Endothelial cell (in vitro differentiated cells): ENCODE measurements at places on chromosomes 5 and 9. TPM values are rescaled to one million over a fixed set of nuclear protein-coding genes. Genes with fewer than 3 reads are reported as not detected.

DNA sequence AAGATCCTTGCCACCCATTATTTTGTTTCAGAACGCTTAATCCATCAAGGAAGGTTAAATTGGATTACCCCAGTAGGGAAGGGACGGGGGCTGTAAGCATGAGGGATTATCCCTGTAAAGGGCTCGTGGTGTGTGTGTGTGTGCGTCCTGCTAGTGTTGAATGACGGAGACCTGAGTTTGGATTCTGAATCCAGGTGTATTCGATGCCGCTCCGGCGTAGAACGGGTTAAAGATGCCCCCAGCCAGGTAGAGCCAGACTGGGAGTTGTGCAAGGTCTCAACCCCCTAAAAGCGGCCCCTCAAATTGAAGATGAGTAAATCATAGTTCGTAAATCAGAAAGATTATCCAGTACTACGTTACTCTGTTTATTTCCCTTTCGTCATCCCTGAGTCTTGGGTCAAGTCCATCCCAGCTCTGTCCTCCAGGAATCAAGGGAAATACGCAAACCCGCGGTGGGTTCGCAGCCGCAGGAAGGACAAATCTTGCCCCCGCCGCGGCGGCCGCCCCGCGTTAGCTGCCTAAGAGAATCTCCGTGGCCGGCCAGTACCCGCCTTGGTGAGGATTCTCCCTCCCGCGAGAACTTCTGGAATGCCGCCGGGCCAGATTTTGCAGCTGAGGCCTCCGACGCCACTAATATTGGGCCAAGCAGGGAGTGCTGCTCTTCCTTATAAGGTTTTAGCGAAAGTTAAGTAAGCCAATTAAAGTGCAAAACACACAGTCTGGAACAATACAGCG is 586 bp upstream of the MTAP start:
- DNase-seq: peak; percentile 65

DNA sequence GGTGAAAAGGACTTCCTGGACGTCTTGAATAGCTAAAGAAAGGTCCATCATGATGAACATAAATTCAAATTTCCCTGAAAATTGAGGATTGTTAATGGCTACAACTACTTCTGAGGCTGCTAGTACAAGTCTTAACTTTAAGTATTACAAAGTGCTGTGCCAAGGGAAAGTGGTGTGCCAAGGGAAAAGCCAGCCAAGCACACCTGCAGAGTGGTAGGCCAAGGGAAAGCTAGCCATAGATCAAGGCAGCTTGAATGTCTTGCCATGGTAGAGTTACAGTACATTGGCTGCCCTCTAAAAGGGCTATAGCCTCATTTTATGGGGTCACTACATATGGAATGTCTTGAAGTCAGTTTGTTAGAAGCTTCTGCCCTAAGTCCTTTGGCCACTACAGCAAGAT is 64.2 kb downstream of the SPEF2 start:
- DNase-seq: no peak

- DNase-seq: no peak
These were observed 15.7 kb upstream of the OR13C8 start for GRCh38 chr9:104553261-104553660.

- no peak for DNase-seq
These were observed 312.3 kb downstream of the MLLT3 start for GRCh38 chr9:20310024-20310423.

GRCh38 chr5:173901705-173902104 is 13.6 kb downstream of the CPEB4 start:
- no peak for DNase-seq

DNA sequence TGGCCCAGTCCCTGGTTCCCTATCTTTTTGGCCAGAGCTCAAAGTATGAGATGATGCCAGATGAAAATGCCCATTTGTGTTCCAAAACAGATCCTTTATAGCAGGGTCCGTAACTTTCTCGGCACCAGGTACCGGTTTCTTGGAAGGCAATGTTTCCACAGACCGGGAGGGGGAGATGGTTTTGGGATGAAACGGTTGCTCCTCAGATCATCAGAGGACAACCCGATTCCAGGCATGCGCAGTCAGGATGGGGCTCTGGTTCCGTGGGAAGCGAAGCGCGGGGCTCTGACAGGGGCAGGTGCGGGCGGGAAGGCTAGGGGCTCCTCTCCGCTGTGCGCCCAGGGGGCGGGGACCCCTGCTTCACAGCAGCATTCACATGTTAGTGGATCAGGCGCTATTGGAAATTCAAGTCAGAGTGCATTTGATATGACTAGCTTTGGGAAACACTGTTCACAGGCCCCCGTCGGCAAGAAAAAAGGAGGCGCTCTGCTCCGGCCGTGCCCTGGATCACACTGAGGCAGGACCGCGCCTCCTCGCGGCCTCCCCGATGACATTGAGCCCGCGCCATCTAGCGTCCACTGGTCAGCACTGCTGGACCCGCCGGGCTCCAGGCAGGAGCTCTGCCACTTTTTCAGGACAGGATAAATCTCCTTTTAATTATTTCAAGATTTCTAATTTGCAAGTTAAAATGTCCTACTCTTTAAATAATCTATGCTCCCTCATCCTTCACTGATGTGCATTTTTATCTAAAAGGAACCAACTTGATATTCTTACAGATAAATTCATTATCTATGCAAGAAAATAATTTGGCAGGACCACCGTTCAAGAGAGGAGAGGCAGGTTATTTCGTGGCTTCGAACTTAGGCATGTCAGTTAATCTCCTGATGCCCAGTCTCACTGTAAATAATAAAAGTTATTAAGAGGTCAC is 190.0 kb downstream of the FANCC start:
- peak; percentile 92 for DNase-seq

- no peak for DNase-seq
These were observed 143.0 kb upstream of the PRLR start for GRCh38 chr5:35373249-35373648.

DNA sequence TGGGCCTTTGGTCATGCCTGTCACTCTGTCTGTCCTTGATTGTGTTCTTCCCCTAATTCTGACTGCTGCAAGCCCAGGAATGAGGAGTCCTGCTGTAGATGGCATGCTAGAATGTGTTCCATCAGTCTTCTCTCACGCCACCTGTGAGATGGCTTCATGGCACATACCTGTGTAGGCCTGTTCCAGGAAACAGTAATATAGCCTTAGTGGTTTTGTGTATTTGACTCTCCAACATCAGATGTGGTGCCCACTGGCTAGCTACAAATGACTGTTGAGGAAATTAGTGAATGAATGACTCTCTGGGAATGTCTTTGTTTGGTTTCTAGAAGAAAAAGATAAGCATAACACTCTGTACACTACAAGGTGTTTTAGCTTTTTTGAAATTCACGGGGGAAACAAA is 367.5 kb downstream of the KDM4C start:
- DNase-seq: no peak

GRCh38 chr5:52947851-52948250 is 41.3 kb upstream of the ITGA2 start:
- no peak for DNase-seq

- DNase-seq: no peak
These were observed 1.2 kb downstream of the NIPSNAP3B start for GRCh38 chr9:104765138-104765537.

The PCDHGA10 gene
- 43.0 TPM for total RNA-seq

The PCDHA6 gene
- total RNA-seq: 2.3 TPM

The F2RL1 gene
- total RNA-seq: 141 TPM

The SPINK7 gene
- total RNA-seq: not detected

The ANKRD34B gene
- 0.62 TPM for total RNA-seq

The DDX4 gene
- not detected for total RNA-seq

The NRARP gene
- 170 TPM for total RNA-seq

The SPATA6L gene
- total RNA-seq: 6.7 TPM
